Sciatic nerve (tissue), 2 donors: ENCODE measurements at places on chromosomes 16 and 17.
A peak's percentile ranks its signal among the peaks of the same experiment; 100 is the strongest.

GRCh38 chr17:77428020-77428748, 287.4 kb downstream of the SEC14L1 start:
- no peak for DNase-seq

- DNase-seq: no peak
These were observed 77.0 kb upstream of the TMEM132E start for GRCh38 chr17:34502426-34502825.

GRCh38 chr17:19239544-19239943, 2.4 kb downstream of the EPN2 start:
- peak; percentile 49 for DNase-seq

- DNase-seq: no peak
These were observed 13.7 kb upstream of the PEMT start for GRCh38 chr17:17605083-17605728.

GRCh38 chr17:68456339-68457167, 743 bp downstream of the WIPI1 start:
- peak; percentile 85 for DNase-seq

GRCh38 chr16:56669840-56670619, 416 bp downstream of the MT1H start:
- no peak for DNase-seq

DNA sequence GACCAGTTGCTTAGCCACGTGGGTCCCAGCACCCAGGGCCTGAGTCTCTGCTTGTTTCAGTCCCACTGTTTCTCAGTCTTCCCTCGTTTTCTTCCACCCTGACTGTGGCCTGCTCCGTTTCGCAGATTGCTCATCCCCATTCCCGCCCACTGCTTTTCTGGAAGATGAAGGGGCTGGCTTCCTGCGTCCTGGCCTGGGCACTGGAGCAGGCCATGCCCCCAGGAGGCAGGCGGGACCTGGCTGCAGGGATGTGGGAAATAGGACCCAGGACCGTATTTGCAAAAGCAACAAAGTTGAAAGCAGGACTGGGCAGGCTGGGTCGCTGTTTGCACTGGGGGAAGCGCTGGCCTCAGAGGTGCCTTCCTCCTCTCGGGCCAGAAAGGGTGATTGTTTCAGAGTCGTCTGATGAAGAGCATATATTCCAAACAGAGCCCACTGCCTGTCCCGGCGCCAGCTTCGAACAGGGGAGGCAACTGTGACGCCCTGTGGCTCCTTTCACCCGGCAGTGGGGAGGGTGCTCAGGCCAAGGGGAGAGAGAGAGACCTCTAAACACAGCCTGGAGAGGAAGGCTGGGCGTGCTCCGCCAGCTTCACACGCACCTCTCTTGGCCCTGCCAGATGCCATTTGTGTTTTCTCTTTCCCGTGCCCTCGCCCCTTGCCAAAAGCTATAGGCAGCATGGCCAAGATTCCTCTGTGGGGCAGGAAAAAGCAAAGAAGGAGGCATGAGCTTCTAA, 108.6 kb downstream of the CMIP start:
- no peak for DNase-seq

GRCh38 chr17:77298811-77299210, 158.0 kb downstream of the SEC14L1 start:
- DNase-seq: no peak

GRCh38 chr17:63476854-63477479, at the start of gene ACE:
Gene ACE (plus strand): TSS chr17:63477061. CDS start chr17:63477095, 34 bp downstream.
- no peak for DNase-seq

- no peak for DNase-seq
These were observed 317.2 kb upstream of the ZFHX3 start for GRCh38 chr16:73365016-73365551.

- DNase-seq: peak; percentile 17
These were observed 120.5 kb downstream of the C16orf95 start for GRCh38 chr16:87196661-87197060.

- DNase-seq: no peak
These were observed 200.3 kb downstream of the MSI2 start for GRCh38 chr17:57456622-57457021.

DNA sequence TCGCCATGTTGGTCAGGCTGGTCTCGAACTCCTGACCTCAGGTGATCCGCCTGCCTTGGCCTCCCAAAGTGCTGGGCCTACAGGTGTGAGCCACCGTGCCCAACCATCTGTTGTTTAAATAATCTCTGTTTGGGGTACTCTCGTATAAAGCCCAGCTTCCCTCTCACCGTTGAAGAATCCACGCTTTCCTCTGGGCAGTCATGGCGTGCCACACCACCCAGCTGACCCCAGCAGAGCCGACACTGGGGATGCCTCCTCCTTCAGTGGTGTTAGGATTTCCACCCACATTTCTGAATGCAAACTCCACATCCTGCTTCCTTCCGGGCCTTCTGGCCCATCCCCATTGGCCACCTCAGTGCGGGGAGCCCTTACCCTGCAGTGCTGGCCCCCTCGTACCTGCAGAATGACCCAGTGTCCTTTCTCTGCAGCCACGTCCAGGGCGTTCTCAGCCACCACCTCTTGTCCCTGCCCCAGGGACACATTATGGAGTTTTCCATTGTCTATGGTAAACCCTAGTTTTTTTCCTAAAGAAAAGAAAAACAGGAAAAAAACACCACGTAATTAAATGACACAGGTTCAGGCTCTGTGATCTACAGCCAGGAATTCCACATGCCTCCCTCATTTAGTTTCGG, 60.4 kb downstream of the PGS1 start:
- no peak for DNase-seq

DNA sequence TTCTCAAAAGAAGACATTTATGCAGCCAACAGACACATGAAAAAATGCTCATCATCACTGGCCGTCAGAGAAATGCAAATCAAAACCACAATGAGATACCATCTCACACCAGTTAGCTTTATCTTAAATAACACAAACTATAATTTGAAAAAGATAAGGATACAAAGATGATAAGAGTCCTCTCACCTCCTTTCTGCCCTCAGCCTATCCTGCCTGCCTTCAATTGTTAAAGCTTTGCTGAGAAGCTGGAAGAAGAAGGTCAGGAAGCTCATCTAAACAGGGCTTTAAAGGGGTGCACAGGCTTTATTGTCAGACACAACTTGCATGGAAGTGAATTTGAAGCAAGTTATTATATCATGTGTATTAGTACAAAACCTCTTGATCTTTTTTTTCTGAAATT, 676.3 kb upstream of the GOT2 start:
- DNase-seq: no peak

GRCh38 chr17:66548158-66548557, 245.7 kb downstream of the PRKCA start:
- DNase-seq: no peak

GRCh38 chr16:75138636-75139035, 9.7 kb upstream of the ZFP1 start:
- no peak for DNase-seq

DNA sequence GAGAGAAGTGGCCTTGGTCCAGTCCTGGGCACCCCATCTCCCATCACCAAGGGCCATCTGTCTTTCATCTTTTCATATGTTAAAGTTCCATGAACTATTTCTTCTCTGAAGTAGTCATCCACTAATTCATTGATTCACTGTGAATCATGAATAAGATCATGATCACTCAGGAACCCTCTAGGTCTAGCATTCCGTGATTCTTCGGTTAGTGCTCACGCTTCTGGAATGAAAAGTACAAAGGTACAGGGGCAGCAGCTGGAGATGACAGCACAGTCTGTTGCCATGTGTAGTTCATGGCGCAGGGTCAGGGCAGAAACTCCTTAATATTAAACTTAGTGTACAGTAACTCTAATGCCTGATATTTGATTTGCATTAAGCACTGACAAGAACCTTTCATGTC, 127.1 kb downstream of the CDH13 start:
- no peak for DNase-seq

GRCh38 chr16:88409296-88410065, 26.7 kb downstream of the ZNF469 start:
- DNase-seq: no peak

DNA sequence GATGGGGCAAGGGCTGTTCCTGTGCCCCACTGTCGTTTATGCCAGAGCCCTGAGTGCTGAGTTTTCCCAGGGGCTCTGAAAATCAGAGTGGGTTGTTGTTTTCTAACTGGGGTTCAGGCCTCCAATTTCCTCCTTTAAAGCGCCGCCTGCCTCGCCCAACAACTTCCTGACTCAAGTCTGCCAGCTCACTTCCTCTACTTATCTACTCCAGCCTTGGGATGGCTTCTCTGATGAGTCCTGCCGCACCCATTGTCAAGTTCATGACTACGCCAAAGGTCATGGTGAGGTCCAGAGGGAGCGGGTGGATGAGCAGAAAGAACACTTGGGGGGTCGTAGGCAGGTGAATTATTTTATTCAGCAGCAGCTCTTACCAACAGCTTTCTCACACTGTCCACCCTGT, 104.7 kb downstream of the UTP18 start:
- no peak for DNase-seq

DNA sequence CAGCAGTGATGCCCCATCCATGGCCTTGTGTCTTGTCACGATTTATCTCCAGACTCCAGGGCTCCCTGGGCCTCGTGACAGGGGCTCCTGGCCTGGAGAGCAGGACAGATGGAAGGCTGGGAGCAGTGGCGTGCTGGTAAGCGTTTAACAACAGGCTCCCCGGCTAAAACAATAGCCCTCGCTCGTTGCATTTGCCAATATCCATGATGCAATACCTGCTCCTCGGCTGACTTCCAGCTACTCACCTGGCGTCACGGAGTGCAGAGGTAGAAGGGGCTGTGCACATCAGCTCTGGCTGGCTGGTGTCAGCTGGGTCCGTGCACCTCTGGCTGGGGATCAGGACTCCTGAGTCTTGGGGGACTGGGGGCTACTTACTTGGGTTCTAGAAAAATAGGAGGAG, 1.5 kb upstream of the BICDL2 start:
- DNase-seq: no peak

- DNase-seq: no peak
These were observed 262.0 kb downstream of the CPPED1 start for GRCh38 chr16:12541672-12542071.

DNA sequence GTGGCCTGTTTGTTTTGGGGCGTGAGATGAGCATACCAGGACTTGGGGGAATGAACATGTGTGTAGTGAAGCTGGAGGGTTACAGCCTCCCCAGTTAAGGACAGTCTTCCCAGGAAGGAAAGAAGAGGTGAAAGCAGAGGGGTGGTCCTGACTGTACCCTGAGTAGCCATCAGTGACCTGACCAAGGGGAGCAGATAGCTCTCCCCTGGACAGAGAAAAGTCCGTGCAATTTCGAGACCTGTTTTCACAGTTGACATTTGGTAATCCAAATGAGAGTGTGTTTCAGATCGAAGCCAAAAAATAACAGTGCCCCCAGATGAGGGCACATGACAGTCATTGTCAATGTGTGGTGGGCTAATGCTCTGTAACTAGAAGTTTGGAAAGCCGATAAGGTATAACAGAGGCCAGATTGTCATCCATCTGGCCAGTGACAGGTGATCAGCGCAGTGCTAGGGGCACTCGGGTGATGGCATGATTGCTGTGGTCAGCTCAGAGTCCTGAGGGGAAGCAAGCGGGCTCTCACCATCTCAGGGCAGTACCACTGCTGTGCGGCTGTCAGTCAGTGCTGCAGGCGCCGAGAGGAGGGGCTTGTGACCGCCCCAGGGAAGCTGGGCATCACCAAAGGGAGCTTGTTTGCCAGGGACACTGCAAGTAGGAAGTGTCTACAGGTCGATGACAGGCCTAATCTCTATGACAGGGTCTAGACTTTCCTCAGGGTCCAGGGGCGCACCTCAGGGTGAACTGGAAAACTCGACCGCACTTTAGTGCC, 1.1 kb upstream of the NME2 start:
- DNase-seq: no peak

DNA sequence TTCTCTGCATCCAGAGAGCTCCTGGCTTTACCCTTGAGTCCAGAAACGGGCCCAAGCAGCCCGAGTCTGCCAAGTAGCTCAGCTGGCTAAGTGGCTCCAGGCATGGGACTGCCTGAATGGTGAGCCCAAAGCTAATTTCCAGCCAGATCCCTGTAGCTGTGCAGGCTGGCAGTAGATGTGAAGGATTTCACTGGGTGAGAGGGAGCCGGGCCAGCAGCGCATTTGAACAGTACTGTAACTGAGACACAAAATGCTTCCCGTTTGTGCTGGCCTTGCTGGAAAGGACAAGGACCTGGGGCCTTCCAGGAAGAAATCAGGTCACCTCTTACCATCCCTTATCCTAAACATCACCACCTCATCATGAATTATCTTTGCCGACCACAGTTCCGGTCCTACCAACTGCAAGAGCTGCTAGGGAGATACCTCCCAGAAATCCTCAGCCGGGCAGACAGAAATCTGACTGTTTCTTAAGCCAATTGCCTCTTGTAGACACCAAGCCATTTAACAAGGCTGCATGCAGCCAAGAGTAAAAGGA, 3.7 kb downstream of the TIMP2 start:
- peak; percentile 65 for DNase-seq

- no peak for DNase-seq
These were observed 7.4 kb downstream of the IRF8 start for GRCh38 chr16:85906349-85906748.

- DNase-seq: no peak
These were observed 47.1 kb downstream of the CYTH1 start for GRCh38 chr17:78734793-78735641.

- DNase-seq: no peak
These were observed 572 bp downstream of the FAM171A2 start for GRCh38 chr17:44362949-44363612.

DNA sequence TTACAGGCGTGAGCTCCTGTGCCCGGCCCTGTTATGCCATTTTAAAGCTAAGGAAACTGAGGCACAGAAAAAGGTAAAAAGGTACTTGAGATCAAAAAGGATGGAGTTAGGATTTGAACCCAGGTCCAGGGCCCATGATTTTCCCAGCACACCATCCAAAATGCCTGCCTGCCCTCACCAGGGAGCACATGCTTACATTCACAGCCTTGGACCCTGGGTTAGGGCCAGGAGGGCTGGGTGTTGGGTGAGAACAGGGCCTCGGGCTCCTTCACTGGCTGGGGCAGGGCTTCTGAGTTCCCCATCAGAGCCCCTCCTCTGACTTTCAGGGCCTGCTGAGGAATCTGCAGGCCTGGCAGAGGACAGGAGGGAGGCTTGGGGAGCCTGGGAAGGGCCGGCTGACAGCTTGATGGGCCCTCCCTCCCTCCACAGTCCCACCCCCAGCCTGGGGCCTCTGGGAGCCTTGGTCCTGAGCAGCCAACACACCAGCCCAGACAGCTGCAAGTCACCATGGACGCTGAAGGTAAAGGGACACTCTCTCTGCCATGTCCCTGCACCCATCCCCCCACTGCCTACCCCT, at the start of gene QPRT:
QPRT (plus strand) TSS at position 490 of the 577 bp plus-strand sequence; CDS start at position 508, 18 bp downstream.
- no peak for DNase-seq

GRCh38 chr17:78342449-78343186, 17.3 kb downstream of the SOCS3 start:
- DNase-seq: no peak

DNA sequence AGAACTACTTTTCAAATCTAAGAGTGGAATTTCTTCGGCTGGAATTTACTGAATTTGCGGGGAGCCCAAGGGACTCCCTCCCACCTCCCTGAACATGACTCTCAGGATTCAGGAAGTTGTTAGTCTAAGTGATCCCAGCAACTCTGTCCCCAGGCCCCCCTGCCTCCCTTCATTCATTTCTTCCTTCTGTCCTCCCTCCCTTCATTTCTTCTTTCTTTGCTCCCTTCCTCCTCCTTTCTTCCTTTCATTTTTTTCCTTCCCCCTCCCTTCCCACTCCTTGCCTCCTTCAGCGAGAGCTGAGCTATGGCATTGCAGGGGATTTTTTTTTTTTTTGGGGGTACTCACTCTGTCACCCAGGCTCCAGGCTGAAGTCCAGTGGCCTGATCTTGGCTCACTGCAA, 10.9 kb upstream of the JUP start:
- no peak for DNase-seq
